Neural crest cell (in vitro differentiated cells): ENCODE measurements at places on chromosomes 12 and 14.

- no peak for DNase-seq
These were observed 694.3 kb upstream of the MGAT4C start for GRCh38 chr12:86950444-86950843.

- no peak for DNase-seq
These were observed 154.5 kb downstream of the MON2 start for GRCh38 chr12:62621101-62621638.

DNA sequence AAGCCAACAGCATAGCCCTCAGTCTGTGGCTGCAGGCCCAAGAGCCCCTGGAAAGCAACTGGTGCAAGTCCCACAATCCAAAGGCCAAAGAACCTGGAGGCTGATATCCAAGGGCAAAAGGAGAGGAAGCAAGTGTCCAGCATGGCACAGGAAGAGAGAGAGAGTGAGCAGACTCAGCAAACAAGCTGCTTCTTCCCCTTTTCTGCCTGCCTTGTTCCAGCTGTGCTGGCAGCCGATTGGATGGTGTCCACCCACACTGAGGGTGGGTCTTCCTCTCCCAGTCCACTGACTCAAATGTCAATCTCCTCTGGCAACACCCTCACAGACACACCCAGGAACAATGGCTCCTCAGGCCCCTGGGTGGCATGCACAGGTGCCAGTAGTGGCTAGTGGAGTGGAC, 33.5 kb downstream of the SMCO2 start:
- DNase-seq, result no peak

GRCh38 chr14:90658541-90658967, 157.7 kb downstream of the TTC7B start:
- no peak for DNase-seq

GRCh38 chr12:52613384-52614030, 4.9 kb downstream of the KRT73 start:
- no peak for DNase-seq

DNA sequence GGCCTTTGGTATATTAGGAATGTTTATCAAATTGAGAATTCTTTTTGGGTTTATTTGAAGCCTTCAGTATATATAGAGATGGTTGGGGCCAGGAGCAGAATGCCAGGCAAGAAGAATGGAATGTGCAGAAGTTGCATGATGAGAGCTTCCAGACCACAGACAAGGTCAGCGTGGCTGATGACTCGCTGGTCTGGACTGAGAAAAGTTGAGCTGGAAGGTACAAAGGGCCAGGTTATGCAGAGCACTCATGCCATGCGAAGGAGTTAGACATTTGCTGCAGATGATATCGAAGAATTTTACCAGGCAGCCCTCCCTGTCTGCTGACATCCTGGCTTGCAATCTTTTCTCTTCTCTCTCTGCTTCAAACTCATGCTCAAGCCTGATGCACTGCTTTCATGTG, 196.2 kb upstream of the ARHGAP5 start:
- DNase-seq, result no peak

- no peak for DNase-seq
These were observed 214.9 kb downstream of the ZFP36L1 start for GRCh38 chr14:68577802-68578541.

- DNase-seq, result no peak
These were observed 449.7 kb downstream of the TMTC2 start for GRCh38 chr12:83136411-83136810.

- DNase-seq, result no peak
These were observed 10.5 kb downstream of the KRT2 start for GRCh38 chr12:52641468-52641867.

- no peak for DNase-seq
These were observed 28.0 kb downstream of the DERA start for GRCh38 chr12:15939111-15939510.

- DNase-seq, result no peak
These were observed 218.1 kb downstream of the GLT1D1 start for GRCh38 chr12:129071362-129071761.

DNA sequence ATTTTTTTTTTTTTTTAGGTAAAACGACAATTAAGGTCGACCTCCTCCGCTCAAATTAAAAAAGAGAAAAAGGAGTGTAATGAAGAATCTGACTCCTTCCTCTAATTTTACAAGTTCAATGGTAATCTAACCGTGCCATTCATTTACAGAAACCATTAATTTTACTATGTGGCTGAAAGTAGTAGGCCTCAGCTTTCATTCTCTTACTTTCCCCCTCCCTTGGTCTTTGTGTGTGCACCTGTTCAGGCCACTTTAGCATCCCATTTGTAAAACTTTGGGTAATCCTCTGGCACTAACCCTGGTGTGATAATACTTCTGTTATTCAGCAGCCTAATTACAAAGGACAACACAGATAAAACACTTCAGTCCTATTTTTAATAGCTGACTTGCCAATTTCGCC, 128.1 kb downstream of the ASCL1 start:
- no peak for DNase-seq

DNA sequence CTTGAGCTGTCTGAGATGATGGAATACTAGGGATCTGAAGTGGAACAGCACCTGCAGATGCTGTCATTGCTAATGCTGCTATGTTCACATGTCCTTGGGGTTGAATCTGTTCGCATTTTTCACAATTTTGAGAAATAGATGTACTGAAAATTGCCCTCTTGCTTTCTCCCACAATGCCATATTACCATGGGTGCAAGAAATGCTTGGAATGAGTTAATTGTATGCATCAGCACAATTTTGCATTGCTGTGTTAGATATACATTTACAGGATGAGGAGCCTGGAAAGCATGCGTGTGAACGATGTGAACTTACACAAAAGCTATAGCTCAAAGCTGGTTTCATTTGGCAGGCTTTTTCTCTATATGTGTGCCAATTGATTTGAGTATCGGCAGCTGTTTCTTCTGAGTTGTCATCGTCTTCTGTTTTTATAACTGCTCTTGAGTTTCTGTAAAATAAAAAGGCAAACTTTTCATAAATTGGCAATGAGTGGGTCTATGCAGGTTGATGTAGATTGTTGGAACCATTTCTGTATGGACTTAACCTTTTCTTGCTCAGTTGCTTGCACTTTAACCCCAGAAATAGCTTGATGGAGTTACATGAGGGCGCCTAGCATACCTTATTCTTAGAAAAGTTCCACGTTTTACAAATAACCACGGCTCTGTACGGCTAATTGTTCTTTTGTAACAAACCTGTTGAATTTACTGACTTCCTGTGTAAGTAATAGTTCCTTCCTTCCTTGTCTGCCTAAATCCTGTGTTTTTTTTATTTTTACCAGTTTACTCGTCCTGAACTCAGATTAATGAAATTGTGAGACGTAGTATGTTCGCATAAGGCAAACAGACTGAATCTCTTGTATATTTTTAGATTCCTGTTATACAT, 105.9 kb downstream of the FGD4 start:
- no peak for DNase-seq
